ENCODE measurements at places on chromosomes 4 and X. TPM values are rescaled to one million over a fixed set of nuclear protein-coding genes. Genes with fewer than 3 reads are reported as not detected.

DNA sequence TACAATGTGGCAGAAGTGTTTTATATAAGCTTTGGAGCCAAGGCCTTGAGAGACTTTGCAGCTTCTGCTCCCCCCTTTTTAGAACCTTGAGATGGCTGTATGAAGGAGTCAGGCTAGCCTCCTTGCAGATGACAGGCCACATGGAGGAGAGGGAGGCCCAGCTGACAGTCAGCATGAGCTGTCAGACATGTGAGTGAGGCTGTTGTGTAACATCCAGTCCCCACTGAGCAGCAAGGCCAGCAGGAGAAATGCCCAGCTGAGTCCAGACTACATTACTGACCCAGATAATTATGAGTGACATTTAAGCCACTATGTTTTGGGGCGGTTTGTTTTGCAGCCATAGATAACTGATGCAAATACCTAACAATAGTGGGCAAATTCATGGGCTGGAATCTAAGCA lies 515.3 kb upstream of the ARX start:
- DNase-seq = no peak

The PAGE1 gene
- polyA plus RNA-seq = not detected

The TCEAL6 gene
- polyA plus RNA-seq = not detected

GRCh38 chr4:34861666-34862065 lies 1382.6 kb downstream of the ARAP2 start:
- DNase-seq = no peak

- no peak for DNase-seq
Measured at GRCh38 chr4:158195297-158195696, 15.0 kb upstream of the TMEM144 start.

The SPON2 gene
- 45.5 TPM for polyA plus RNA-seq

The EVC gene
- polyA plus RNA-seq = 15.7 TPM

GRCh38 chr4:124337874-124338273 lies 374.7 kb downstream of the ANKRD50 start:
- peak; percentile 52 for DNase-seq

DNA sequence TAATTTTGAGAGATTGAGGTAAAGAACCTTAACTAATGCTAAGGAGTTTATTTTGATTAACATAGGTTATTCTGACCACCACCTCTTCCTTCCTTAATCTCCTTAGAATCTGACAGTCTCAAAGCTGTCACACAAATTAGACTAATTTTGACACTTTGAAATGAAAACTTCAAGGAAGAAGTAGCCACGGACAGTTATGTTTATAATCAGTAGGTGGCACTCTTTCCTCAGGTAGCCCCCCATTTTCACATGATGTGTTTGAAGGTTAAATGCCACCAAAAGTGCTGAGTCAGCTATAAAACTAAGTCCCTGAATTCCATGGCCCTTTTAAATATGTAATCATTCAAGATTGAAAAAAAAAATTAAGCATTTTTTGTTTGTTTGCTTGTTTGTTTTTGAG lies 22.4 kb downstream of the TMEM33 start:
- no peak for DNase-seq

The POLN gene
- polyA plus RNA-seq = 4.0 TPM

The KLB gene
- 0.09 TPM for polyA plus RNA-seq

- DNase-seq = no peak
Measured at GRCh38 chrX:10519278-10519677, 101.1 kb downstream of the MID1 start.

GRCh38 chr4:124111922-124112321 lies 600.6 kb downstream of the ANKRD50 start:
- DNase-seq = peak; percentile 88

The MAOA gene
- 0.44 TPM for polyA plus RNA-seq

GRCh38 chrX:48913605-48914366 lies 2.3 kb upstream of the SLC35A2 start:
- no peak for DNase-seq

- no peak for DNase-seq
Measured at GRCh38 chr4:33029976-33030375, 2309.8 kb downstream of the PCDH7 start.

The WWC2 gene
- 17.9 TPM for polyA plus RNA-seq

DNA sequence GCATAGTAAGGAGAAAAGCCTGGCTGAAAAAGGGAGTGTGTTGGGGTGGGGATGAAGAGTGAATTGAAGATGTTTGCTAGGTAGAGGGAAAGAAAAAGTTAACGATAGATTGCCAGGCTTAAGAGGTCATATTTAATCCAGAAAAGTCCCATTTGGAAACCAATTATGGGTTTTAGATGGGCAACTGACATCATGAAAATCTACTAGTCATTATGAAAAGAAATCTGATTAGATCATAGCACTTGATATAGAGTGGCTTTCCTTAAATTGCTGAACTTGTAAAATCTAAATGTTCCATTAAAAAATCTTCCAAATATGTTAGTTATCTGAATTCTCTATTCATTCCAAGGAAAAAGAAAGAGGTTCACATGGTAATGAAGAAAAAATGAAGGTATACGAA lies 37.5 kb upstream of the IL21 start:
- DNase-seq = no peak
